Frontal cortex (tissue), 4 donors: ENCODE measurements at places on chromosomes 5 and 9. TPM values are rescaled to one million over a fixed set of nuclear protein-coding genes. Genes with fewer than 3 reads are reported as not detected.

OLFML2A gene
- total RNA-seq: 1.6 TPM

PHF2 gene
- total RNA-seq: 31.8 TPM

SELENOP gene
- 41.2 TPM for total RNA-seq

PCDHGB1 gene
- total RNA-seq: 6.1 TPM

PCDHA2 gene
- 10.6 TPM for total RNA-seq

TICAM2 gene
- total RNA-seq: 1.2 TPM

ARHGEF28 gene
- total RNA-seq: 6.1 TPM

PDE6A gene
- total RNA-seq: not detected

GHR gene
- total RNA-seq: 1.6 TPM

ZNF618 gene
- 4.9 TPM for total RNA-seq

STK32A gene
- 4.1 TPM for total RNA-seq

ENTPD2 gene
- 0.82 TPM for total RNA-seq

TRMT10B gene
- 3.7 TPM for total RNA-seq

ANKRD33B gene
- 1.6 TPM for total RNA-seq

PCDHA4 gene
- total RNA-seq: 12.2 TPM
